Caco-2 (cell line): ENCODE measurements at places on chromosomes 13 and 19.

- no peak overlapping the region for H3K27ac ChIP-seq
- no peak for DNase-seq
- H3K27me3 ChIP-seq: no peaks in the 10 kb centered on the region
- no peaks in the 10 kb centered on the region for H3K36me3 ChIP-seq
- no peak overlapping the region for H3K4me3 ChIP-seq
Observed at GRCh38 chr13:39554371-39554770, 48.6 kb downstream of the LHFPL6 start.

- H3K27me3 ChIP-seq: no peaks in the 10 kb centered on the region
- H3K36me3 ChIP-seq: no peaks in the 10 kb centered on the region
- H3K4me1 ChIP-seq: peaks cover 19% of the 10 kb centered on the region
- DNase-seq: peak; percentile 79
Observed at GRCh38 chr19:11137542-11138384, 17.8 kb downstream of the SPC24 start.

- H3K4me3 ChIP-seq: no peak overlapping the region
- DNase-seq: no peak
- no peaks in the 10 kb centered on the region for H3K4me1 ChIP-seq
- no peak overlapping the region for H3K27ac ChIP-seq
- H3K36me3 ChIP-seq: no peaks in the 10 kb centered on the region
- H3K27me3 ChIP-seq: no peaks in the 10 kb centered on the region
Observed at GRCh38 chr19:12092956-12093355, 28.4 kb downstream of the ZNF844 start.

GRCh38 chr19:42279155-42279901 is 10.3 kb downstream of the CIC start:
- H3K36me3 ChIP-seq: no peaks in the 10 kb centered on the region
- H3K27me3 ChIP-seq: no peaks in the 10 kb centered on the region
- peak overlapping the region; percentile 52 for H3K4me3 ChIP-seq
- H3K27ac ChIP-seq: peak overlapping the region; percentile 93
- no peak for DNase-seq

GRCh38 chr13:97385146-97385545 is 48.8 kb upstream of the RAP2A start:
- H3K4me3 ChIP-seq: no peak overlapping the region
- H3K4me1 ChIP-seq: no peaks in the 10 kb centered on the region
- H3K27me3 ChIP-seq: no peaks in the 10 kb centered on the region
- DNase-seq: no peak
- H3K27ac ChIP-seq: no peak overlapping the region

- no peak overlapping the region for H3K4me3 ChIP-seq
- H3K36me3 ChIP-seq: no peaks in the 10 kb centered on the region
- H3K4me1 ChIP-seq: peaks cover 4% of the 10 kb centered on the region; the same call in 1 of the 2 replicates
- no peak for DNase-seq
- H3K27ac ChIP-seq: no peak overlapping the region
Observed at GRCh38 chr13:106418556-106418955, 116.9 kb downstream of the EFNB2 start.

GRCh38 chr19:42596391-42597072 is 1.8 kb upstream of the CEACAM8 start:
- peak; percentile 69 for DNase-seq
- H3K27me3 ChIP-seq: no peaks in the 10 kb centered on the region
- H3K36me3 ChIP-seq: no peaks in the 10 kb centered on the region
- no peak overlapping the region for H3K27ac ChIP-seq

- no peak overlapping the region for H3K4me3 ChIP-seq
- peak overlapping the region; percentile 84 for H3K27ac ChIP-seq
- no peak for DNase-seq
- H3K27me3 ChIP-seq: no peaks in the 10 kb centered on the region
- peaks cover 55% of the 10 kb centered on the region for H3K4me1 ChIP-seq
Observed at GRCh38 chr19:39145180-39145953, 19.8 kb downstream of the PAK4 start.

- H3K4me1 ChIP-seq: no peaks in the 10 kb centered on the region
- DNase-seq: no peak
- H3K4me3 ChIP-seq: no peak overlapping the region
- H3K27me3 ChIP-seq: no peaks in the 10 kb centered on the region
Observed at GRCh38 chr13:49082653-49083536, 107.2 kb downstream of the FNDC3A start.

DNA sequence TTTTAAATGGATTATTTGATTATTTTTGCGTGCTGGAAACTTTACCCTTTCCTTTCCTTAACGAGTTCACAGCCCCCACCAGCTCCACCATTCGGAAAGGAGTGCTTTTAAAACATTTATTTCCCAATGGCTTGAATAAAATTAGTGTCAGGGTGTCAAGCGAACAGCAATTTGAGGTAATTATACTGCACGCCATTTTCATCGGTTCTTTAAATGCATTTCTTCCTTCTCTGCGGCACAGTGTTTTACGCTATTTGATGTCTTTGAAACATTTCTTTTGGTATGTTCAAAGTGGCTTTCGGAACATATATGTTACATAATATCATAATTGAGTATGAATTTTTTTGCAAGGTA is 309 bp upstream of the SLITRK1 start:
- H3K4me3 ChIP-seq: no peak overlapping the region
- H3K27ac ChIP-seq: no peak overlapping the region
- no peak for DNase-seq
- no peaks in the 10 kb centered on the region for H3K27me3 ChIP-seq
- H3K36me3 ChIP-seq: no peaks in the 10 kb centered on the region
- H3K4me1 ChIP-seq: no peaks in the 10 kb centered on the region

GRCh38 chr19:45630463-45630862 is 8.7 kb downstream of the EML2 start:
- no peak overlapping the region for H3K4me3 ChIP-seq
- no peaks in the 10 kb centered on the region for H3K27me3 ChIP-seq
- no peak for DNase-seq

GRCh38 chr19:13985771-13986347 is 20.3 kb downstream of the RFX1 start:
- no peaks in the 10 kb centered on the region for H3K27me3 ChIP-seq
- H3K27ac ChIP-seq: peak overlapping the region; percentile 77
- DNase-seq: no peak
- H3K4me3 ChIP-seq: no peak overlapping the region

GRCh38 chr19:18762125-18763023 is 28.7 kb downstream of the COMP start:
- no peaks in the 10 kb centered on the region for H3K4me1 ChIP-seq
- no peaks in the 10 kb centered on the region for H3K27me3 ChIP-seq
- H3K4me3 ChIP-seq: no peak overlapping the region
- H3K27ac ChIP-seq: no peak overlapping the region

GRCh38 chr19:54532528-54532927 is 29.9 kb downstream of the LAIR2 start:
- no peak for DNase-seq
- no peak overlapping the region for H3K27ac ChIP-seq
- H3K4me1 ChIP-seq: no peaks in the 10 kb centered on the region
- no peaks in the 10 kb centered on the region; the same call in 1 of the 2 replicates for H3K27me3 ChIP-seq

DNA sequence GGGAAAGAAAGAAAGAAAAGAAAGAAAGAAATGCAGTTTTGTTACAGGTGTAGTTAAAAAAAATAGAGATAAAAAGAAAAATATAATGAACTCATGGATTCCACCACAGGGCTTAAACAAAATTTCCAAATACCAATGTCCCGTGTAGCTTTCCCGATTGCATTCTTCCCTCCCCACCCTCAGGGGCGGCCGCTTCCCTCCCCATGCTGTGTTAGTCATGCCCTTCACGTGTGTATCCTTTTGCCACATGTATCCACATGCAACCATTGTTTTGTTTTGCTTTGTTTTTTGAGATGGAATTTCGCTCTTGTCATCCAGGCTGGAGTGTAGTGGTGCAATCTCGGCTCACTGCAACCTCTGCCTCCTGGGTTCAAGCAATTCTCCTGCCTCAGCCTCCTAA is 3.6 kb upstream of the KMT5C start:
- no peaks in the 10 kb centered on the region for H3K36me3 ChIP-seq
- H3K4me3 ChIP-seq: no peak overlapping the region
- no peaks in the 10 kb centered on the region for H3K27me3 ChIP-seq
- peaks cover 10% of the 10 kb centered on the region; the same call in 1 of the 2 replicates for H3K4me1 ChIP-seq

DNA sequence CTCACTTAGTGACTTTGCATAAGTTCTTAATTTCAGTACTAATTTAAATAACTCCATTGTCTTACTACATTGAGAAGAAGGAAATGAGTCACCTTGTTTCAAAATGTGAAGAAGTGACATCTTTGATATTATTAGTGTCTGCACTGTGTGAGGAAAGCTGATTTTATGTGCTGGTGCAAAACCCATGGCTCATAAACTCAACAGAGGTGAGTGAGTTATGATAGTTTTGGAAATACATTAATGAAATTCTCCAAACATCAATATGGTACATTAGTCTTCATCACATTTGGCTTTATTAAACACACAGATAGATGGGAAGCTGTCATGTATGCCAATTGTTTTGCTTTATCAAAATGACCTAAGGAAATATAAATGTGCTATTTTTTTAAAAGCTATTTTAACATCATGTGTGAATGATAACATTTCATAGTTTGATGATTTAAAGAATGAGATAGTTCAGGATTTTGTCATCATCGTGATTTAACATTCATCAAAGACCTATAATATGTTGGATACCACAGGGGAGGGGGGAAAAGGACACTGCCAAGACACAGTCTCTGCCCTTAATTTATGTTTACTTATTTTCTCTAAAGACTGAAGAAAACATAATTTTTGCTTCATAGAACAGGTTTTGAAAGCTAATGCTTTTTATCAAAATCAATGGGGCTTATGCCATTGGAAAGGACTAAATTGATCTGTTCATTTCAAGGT is 902.3 kb upstream of the SLITRK1 start:
- H3K4me3 ChIP-seq: no peak overlapping the region
- no peaks in the 10 kb centered on the region for H3K36me3 ChIP-seq
